Daoy (cell line): ENCODE measurements at places on chromosomes 1 and 21.
A peak's percentile ranks its signal among the peaks of the same experiment; 100 is the strongest.

DNA sequence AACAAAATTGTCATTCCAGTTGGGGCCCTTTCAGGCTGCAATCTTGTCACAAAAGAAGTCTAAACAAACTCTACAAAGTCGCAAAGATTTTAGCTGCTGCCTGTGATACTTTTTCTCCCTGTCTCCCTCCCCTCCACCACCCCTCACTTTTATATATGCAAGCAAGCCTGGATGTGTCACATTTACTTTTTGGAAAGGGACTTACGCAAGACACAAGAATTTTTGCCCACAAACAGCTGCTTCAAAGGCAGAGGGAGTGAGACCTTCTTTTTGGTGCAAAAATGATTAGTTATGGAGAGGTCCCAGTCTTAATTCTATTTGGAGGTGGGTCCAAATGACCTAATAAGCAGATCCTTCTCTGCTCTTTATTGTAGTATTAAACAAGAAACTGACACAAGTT, 22.9 kb upstream of the RALGPS2 start:
- no peak for DNase-seq

GRCh38 chr1:71156590-71156989, 75.8 kb upstream of the ZRANB2 start:
- no peak for DNase-seq

GRCh38 chr21:28799926-28800325, 192.8 kb downstream of the LTN1 start:
- DNase-seq, result no peak

DNA sequence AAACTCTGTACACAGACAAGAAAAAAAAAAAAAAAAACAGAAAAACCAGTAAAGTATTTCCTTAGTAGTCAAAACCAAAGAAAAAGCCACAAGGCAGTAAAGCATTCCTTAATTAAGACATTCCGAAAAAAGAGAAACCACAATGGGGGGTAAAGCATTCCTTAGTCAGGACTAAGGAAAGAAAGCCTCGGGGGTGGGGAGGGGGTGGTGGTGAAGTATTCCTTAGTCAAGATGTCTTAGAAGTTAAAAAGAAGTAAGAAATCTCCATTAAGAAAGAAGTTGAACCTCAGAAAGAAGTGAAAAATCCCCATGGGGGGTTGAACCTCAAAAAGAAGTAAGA, 28.2 kb upstream of the FMO1 start:
- DNase-seq, result peak; percentile 61
